Stimulated activated CD8-positive, alpha-beta memory T cell treated with anti-CD3 and anti-CD28 coated beads, Interleukin-12 subunit alpha, Interleukin-12 subunit beta, amount 100 ng/mL, for 4 hours (primary cell): ENCODE measurements at places on chromosomes 3 and 15.
A peak's percentile ranks its signal among the peaks of the same experiment; 100 is the strongest.

DNA sequence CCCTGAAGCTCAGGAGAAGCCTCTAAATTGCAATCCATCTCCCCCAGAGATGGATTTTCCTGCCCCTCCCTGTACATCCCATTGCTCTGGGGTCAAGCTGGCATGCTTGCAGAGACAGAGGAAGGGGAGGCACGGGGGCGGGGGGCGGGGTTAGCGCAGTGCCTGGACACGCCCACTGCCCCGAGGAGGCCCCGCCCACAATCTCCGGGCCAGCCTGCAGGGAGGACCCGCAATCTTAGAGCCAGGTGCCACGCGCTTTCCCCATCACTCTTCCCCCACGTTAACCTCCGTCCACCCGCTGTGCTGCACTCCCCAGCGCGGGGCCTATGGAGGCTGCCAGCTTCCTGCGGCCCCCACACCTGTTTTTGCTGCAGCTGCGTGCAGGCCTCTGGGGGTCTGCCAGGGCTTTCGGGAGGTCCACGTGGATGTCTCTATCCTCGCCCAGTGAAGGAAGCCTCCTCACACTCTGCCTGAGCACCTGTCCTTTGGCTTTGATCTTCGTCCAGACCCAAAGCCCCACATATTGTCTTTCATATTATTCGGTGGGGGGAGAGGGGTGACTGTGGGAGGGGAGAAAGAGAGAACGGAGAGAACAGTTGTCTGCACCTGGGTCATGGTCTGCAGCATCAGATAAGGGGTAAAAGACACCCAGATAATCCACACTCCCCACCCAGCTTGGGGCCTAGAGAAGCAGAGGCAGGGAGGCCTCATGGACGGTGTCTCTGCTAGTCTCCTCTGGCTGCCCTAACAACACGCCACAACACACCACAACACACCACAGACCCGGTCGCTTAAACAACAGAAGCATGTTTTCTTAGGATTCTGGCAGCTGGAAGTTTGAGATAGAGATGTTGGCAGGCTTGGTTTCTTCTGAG, 118.0 kb upstream of the MEF2A start:
- DNase-seq: no peak

GRCh38 chr15:83200589-83200988, 7.0 kb downstream of the HDGFL3 start:
- DNase-seq: no peak

DNA sequence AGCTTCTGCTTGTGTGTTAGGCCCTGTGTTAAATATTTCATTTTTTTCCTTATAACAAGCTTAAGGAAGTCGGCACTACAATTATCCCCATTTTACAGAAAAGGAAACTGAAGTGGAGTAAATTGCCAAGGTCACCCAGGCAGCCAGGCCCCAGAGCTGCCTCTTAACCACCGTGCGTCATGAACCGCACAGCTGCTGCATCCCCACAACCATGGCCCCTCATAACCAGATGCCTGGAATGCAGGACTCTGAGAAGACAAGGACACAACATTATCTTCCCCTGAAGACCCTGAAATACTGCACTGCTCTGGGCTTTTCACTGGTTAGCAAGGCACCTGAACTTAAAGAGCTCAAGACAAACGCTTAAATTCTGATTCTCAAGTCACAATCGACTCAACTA, 14.6 kb downstream of the LRIG1 start:
- DNase-seq: no peak

GRCh38 chr3:133655731-133656515, 5.8 kb downstream of the TOPBP1 start:
- DNase-seq: no peak

- no peak for DNase-seq
These were observed 861.3 kb downstream of the ZPLD1 start for GRCh38 chr3:103295974-103296570.

DNA sequence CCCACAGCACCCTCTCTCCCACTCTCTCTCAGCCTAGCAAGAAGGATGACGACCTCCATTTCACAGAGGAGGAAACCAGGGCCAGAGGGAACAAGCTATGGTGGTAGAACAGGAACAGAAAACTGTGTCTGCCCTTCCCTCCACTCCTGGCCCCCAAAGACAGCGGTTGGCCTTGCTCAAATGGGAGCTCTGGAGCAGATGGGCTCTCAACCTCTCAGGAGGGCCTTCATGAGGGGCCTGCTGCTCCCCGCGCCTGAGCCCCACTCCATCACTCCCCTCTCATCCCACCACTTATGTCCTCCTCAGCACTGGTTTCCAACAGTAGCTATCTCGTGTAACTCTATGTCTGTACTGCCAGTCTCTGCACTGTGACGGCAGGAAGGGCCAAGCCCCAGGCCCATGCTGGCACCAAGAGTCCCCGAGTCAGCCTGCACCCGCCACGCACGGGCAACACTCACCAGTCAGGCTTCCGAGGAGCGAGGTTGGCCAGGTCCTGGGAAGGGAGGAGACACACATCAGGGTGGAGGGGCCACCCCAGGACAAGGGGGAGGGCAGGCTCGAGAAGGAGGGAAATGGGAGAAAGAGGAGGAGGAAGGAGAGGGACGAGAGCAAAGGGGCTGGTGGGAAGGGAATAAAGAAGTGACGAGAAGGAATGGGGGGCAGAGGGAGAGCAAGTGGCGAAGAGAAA, 45.5 kb downstream of the PTH1R start:
- no peak for DNase-seq

GRCh38 chr15:68818066-68818768, 2.5 kb downstream of the ANP32A start:
- DNase-seq: peak; percentile 64

GRCh38 chr3:172673210-172673679, 37.6 kb downstream of the NCEH1 start:
- no peak for DNase-seq

GRCh38 chr15:47473106-47473725, 244.1 kb upstream of the SEMA6D start:
- DNase-seq: no peak

DNA sequence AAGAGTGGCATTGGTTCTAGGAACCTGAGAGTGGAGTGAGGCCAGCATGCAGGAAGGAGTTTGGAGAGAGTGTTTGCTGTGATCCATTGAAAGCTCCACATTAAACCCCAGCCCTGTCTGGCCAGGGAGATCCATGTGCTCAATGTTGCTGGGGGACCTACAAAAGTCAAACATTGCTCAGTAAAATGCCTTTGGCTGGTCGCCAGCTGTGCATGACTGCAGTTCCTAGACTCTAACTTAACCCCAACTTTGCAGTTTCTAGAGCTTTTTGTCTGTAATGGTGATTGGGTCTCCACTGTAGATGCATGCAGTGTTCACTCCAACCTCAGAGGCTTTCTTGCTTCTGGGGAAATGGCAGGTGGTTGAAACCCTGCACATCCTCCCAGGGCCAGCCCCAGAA, 99.7 kb upstream of the ABHD17C start:
- DNase-seq: no peak

- DNase-seq: no peak
These were observed 690.6 kb downstream of the MCTP2 start for GRCh38 chr15:94921936-94922335.

- DNase-seq: no peak
These were observed 96.0 kb downstream of the LSM3 start for GRCh38 chr3:14274612-14274936.

GRCh38 chr15:93820566-93820965, 410.8 kb upstream of the MCTP2 start:
- DNase-seq: no peak

DNA sequence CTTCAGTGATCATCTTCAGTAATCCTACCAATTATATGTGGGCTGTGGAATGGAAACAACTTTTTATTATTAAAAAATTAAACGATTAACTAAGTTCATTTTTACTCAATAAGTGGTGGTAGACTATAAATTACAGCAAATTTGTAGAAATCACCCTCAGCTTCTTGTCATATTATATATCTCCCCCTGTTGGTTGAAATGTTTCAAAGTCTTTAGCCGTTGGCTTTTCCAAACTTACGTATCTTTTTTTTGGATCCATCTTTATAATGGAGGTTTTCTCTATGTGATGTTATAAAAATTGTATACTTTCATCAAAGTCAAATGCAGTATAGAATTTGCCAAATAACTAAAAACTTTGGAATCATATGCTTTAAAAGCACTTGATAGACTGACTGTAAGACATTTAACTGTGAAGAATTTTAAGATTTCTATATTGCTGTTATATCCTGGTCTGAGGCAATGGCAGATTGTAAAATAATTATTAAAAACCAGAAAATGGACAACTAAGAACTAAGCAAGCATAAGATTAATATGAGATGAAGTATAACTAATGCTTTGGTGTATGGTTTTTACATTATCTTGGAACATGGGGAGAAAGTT, 44.7 kb downstream of the ATP11B start:
- no peak for DNase-seq

- DNase-seq: no peak
These were observed 343.0 kb downstream of the ZBTB20 start for GRCh38 chr3:114804099-114804498.

GRCh38 chr15:38029736-38030135, 95.3 kb downstream of the TMCO5A start:
- no peak for DNase-seq

DNA sequence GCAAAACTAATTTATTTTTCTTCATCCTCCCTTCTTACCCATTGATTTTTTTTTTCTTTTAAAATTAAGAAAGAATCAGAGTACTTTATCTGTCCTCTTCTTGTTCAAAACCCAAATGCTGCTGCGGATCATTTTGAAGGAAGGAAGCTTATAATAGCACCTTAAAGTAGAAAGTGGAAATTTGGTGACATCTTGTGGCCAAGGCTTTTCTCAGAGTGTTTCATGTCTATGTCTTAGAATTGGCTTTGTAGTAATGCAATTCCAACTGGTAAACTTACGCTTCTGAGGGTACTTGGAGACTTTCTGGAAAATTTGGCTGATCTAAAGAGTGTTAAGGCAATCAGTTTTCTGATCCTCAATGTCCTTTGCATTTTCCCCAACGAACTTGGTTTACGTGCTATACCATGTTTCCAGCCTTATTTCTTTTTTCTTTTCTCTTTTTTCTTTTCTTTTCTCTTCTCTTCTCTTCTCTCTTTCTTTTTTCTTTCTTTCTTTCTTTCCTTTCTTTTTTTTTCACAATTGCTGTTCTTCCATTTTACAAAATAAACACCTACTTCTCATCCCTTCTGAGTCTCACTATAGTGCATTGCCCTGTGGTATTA, 30.7 kb downstream of the C3orf38 start:
- DNase-seq: no peak

DNA sequence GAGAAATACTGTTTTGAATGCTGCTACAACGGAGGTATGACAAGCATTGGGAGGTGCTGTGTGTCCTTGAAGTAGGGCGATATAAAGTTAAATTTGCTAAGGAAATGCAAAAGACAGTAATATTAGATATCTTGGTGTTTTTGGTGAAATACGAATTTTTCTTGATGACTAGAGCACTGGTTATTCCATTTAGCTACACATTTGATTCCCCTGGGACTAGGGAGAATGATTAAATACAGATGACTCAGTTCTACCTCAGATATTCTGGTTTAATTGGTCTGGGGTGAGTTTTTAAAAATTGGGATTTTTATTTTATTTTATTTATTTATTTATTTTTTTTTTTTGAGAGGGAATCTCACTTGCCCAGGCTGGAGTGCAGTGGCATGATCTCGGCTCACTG, 18.7 kb upstream of the GADL1 start:
- DNase-seq: no peak

DNA sequence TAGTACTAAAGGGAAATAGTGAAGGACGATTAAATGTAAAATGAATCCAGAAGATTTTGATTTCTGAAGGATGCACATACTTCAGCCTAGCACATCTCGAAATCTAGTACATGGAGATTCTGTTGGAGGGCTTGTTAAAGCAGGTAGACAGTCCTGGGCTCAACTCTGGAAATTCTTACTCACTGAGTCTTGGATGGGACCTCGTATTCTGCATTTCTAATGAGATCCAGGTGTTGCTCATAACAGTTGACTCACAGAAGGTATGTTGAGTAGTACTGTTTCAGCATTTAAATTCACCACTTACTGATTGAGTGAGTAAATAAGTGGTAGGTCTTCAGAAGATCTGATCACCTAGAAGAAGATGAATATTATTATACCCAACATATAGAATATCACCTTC, 623.4 kb upstream of the SGO1 start:
- DNase-seq: no peak

DNA sequence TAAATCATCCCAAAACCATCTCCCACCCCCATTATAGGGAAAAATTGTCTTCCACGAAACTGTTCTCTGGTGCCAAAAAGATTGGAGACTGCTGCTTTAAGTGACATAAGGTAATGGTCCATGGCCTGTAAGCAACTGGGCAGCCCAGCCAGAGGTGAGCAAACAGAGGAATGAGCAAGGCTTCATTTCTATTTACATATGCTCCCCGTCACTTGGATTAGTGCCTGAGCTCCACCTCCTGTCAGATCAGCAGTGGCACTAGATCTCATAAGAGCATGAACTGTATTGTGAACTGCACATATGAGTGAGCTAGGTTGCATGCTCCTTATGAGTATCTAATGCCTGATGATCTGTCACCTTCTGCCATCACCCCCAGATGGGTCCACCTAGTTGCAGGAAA, 1159.8 kb upstream of the ALCAM start:
- DNase-seq: no peak

DNA sequence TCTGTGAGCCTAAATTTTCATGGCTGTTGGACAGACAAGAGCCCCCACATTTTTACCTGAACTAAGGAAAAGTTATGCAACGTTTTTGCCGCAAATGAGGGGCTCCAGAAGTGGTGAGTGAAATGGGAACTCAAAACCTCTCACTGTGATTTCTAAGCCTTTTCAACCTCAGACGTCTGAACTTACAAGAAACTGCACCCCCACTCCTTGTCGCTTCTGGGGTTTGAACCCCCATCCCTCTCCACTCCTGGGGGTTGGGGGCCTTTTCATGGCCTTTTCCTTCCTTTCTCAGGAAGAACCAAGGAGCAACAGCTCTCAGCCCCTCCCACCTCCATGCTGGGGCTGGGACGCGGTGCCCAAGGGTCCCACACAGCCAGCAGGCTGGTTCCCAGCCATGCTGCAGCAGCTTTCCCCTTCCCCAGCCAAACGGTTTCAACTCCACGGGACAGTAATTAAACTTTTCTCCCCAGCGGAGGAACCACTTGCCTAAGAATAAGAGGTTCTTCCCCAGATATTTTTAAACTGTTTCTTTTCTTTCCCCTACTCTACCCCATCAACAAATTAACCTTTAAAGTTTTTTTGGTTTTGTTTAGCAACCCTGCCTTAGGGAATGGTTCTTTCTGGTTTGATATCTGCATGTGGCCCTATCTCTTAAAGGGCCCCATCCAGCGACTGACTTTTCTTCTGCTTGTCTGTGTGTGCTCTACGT, 387.6 kb upstream of the CBLB start:
- no peak for DNase-seq

GRCh38 chr3:66236281-66236680, 15.5 kb downstream of the SLC25A26 start:
- no peak for DNase-seq

DNA sequence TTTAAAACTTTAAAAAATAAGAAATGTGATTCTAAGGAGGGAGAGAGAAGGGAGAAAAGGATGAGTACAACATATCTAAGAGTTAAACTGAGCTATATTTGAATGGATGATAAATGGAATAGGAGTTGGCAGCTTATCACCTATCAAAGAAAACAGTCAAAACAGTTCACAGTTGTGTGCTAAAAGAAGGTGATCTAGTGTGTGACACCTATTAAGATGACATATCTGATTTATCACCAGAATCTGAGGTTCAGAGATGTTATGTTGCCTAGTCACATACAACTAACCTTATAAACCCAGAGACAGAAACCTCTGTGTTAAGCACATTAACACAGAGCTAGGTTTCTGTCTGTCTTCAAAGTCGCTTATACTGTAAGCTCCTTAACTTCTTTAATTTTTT, 3.0 kb downstream of the ATP13A3 start:
- no peak for DNase-seq
